ENCODE measurements at places on chromosomes 2 and 18.
A peak's percentile ranks its signal among the peaks of the same experiment; 100 is the strongest.

DNA sequence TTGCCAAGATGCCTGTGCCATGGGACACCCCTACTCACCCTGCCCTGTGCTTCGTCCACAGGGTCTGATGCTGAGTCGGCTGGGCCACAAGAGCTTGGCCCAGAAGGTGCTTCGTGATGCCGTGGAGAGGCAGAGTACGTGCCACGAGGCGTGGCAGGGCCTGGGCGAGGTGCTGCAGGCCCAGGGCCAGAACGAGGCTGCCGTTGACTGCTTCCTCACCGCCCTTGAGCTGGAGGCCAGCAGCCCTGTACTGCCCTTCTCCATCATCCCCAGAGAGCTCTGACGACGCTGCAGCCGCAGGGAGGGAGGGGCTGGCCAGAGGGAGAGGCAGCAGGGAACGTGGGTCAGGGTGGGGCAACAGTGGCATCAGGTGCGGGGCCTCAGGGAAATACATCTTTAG, 81.5 kb downstream of the STPG4 start:
- no peak for DNase-seq

- no peak for DNase-seq
These were observed 54.1 kb downstream of the ETAA1 start for GRCh38 chr2:67451086-67451832.

DNA sequence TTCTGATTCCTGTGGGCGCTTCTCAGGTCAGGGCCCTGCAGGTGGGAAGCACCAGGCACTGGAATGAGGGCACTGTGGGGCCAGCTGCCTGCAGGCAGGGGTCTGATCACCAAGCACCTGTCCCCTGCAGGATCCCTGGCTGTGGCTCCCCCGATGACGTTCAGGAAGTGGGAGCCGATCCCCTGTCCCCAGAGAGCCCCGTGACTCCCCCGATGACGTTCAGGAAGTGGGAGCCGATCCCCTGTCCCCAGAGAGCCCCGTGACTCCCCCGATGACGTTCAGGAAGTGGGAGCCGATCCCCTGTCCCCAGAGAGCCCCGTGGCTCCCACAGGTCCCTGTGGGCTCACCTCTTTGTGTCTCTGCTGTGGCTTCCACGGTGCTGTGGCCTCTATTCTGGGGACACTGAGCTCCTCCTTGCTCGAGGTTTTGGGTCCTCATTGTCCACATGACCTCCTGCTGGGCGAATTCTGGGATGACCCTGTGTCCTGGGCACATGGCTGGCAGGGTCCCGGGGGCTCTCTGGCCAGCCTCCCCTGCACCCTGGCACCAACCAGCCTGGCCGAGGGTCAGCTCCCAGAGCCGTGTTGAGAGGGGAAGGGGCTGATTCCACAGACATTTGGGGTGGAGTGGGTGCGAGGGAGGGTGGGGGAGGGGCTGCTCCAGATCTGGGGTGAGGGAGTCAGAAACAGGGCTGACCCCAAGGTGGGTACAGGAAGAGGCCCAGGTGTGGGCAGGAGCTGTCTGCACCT, 4.8 kb downstream of the NEU4 start:
- no peak for DNase-seq

- DNase-seq = no peak
These were observed 16.7 kb upstream of the EHBP1 start for GRCh38 chr2:62688771-62689170.

DNA sequence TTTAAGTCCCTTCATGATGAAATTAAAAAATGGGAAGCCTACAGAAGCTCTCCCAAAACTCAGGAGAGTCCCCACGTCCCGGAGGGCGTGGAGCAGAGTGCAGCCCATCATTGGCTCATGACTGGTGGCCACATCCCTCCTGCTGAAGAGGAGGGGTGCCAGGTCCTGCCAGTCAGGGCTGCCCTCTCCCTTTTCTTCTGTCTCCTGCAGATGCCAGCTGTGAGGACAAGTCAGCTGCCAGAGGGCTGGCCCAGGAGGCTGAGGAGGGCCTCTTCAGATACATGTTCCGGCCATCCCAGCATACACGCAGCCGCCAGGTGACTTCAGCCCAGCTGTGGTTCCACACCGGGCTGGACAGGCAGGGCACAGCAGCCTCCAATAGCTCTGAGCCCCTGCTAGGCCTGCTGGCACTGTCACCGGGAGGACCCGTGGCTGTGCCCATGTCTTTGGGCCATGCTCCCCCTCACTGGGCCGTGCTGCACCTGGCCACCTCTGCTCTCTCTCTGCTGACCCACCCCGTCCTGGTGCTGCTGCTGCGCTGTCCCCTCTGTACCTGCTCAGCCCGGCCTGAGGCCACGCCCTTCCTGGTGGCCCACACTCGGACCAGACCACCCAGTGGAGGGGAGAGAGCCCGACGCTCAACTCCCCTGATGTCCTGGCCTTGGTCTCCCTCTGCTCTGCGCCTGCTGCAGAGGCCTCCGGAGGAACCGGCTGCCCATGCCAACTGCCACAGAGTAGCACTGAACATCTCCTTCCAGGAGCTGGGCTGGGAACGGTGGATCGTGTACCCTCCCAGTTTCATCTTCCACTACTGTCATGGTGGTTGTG, 2.6 kb downstream of the INHA start:
- no peak for DNase-seq

- no peak for DNase-seq
These were observed 1620.9 kb upstream of the NXPH2 start for GRCh38 chr2:140401056-140401455.

GRCh38 chr2:229089776-229090175, 181.3 kb downstream of the PID1 start:
- DNase-seq = no peak

DNA sequence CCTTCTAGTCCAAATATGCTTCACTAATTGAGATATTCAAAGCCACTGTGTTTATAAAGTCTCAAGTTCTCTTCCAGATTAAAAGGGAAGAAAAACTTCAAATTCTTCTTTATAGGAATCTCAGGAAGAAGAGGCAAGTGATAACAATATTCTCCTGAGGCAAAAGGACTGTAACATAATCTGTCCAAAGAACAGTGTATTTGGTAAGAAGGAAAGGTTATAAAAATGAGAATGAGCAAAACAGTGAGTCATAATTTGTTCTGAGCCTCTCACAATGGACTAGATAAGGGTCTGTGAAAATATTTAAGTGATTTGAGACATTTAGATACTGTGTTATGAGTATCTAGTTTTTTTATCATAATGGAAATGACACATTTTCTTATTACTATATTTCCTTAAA, 44.3 kb downstream of the SNRPD1 start:
- no peak for DNase-seq

DNA sequence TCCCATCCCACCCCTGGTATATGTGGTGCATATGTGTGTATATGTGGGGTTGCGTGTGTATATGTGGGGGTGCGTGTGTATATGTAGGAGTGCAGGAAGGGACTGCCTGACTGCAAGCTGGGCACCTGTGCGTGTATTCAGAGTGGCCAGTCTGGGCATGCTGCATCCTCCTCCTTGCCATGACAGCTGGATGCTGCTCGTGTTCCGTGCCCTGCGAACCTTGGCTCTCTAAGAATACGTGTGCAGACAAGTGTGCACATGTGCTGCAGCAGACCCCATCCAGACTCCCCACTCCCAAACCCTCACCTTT, 222.1 kb downstream of the CELF4 start:
- no peak for DNase-seq

DNA sequence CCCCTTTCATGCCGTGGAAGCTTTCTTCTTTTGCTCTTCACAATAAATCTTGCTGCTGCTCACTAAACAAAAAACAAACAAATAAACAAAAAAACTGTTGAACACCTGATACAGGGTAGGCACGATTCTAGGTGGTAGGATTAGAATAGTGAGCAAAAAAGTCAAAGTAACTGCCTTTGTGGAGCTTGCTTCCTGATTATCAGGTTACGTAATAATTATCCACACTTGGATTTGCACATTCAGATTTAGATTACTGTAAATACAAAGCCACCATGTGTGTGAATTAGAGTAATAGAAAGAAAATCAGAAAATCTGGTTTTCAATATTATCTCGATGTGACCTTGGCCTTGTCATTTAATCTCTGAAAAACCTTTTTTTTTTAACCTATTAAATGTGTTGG, 307.1 kb downstream of the NRXN1 start:
- no peak for DNase-seq

- no peak for DNase-seq
These were observed 76.4 kb downstream of the LTBP1 start for GRCh38 chr2:33022989-33023727.

- DNase-seq = peak; percentile 9
These were observed 319.6 kb upstream of the TCF4 start for GRCh38 chr18:55907453-55908175.

DNA sequence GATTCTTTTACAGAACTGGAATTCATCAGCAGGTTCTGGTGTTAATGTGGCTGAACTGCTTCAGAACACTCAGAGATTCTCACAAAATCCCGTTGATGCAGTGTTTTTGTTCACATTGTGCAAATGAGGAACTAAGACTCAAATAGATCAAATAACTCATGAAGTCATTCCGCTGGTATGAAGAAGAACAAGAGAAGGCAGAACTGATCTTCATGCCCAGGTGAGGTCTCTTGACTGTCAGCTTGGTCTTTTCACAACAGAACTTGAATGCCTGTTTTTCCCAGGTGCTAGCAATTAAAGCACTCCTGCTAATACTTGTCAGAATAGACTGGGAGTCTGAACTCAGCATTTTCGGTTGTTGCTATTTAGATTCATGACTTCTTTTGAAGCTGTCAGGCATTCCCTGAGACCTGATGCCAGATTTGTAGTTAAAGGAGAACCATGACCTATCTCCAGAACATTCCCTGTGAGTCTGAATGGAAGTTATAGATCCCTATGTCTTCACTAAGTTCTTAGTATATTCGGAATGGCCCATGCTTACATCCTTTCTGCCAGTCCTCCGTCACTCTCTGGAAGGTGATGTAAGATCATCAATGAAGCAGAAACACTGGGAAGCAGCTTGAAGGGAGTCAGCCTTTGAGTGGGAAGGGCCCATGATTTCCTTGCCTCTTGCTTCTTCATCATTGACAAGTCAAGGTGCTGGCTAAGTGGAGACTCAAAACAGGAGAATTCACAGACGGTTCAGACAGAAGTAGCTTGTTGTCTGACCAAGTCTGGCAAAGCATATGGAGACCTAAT, 155.7 kb downstream of the MTCL1 start:
- no peak for DNase-seq

DNA sequence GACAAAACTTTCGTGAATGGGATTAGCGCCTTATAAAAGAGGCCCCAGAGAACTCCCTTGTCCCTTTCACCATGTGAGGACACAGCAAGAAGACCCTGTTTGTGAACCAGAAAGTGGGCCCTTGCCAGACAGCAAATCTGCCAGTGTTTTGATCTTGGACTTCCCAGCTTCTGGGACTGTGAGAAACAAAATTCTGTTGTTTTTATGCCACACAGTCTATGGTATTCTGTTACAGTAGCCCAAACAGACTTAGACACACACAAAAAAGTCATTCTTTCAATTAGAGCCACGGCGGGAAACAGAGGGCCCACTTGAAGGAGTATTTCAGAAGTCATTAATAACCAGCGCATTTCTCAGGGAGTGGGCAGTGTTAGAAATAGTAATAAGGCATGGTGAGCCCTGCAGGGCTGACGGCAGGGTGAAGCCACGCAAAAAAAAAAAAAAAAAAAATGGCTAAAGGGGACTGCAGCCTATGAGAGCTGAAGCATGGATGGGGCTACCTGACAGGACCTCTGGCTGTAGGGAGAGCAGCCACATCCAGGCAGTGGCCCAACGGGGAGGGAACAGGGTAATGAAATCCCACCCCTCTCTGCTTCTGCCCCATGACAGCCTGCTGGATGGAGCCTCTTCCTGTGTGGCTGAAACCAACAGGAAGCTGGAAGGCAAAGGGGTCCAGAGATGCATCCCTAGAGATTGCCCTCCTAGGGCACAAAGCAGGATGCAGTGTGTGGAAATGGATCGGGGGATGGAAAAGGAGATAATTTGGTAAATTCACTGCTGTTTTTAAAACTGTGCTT, 189.3 kb downstream of the KCNS3 start:
- DNase-seq = no peak

DNA sequence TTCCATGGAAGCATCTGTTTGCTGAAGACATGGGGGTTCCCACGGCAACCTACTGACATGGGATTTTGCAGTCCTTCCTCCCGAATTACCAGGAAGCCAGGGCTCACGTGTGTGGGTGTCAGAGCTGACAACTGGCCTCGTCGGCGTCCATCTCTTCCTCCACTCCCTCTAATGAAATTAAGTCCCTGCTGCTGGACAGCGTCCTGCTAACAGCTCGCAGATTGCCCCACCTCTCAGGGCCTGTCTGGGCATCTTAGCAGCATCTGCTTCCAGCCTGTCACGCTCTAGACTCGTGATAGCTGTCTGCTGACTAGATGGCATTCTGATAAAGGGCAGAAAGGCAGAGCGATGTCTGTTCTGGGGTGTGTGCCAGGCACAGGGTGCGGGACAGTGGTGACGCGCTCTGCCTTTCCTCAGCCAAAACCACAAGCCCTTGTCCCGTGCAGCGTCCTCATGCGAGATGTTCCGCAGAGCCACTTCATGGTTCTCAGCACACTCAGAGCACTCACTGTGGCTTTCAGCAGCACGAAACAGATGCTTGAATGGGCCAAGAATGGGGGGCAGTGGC, 161.1 kb downstream of the ARL4C start:
- DNase-seq = no peak

DNA sequence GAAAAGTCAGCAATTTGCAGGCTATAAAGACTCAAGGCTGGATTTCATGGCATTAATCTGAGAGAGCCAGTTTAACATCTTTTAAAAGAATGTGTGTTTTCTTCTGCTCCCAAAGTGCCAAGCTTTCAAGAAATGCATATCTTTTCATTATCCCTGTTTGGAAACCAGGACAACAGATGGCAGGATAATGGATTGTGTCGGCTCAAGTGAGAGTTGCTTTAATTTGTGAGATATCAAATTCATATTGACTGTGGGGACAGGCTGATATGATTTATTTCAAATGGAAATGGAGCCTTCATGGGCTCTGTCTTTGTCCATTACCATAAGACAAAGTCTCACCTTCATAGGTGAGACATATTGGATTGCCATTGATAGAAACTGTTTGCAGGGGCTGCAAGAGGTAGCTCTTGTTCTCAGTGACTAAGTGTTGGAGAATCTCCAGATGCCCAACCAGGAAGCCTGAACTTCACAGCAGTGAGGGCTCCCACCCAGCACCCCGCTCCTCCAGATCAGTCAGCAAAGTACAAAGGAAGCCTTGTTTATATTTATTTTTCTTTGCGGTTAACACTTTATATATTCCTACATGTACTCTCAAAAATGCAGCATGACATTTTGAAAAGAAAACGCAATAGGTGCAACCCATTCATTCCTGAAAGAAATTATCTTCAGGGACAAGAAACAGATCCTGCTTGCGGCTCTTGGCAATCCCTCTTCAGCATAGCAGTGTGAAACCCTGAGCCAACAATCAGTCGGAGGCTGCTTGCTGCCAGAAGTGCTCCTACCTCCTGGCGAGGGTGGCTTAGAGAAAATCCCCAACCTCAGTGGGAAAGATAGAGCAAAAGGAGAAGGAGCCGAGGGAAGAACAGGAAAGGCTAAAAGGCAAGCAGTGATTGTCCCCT, 65.8 kb upstream of the ATL2 start:
- peak; percentile 28 for DNase-seq

- DNase-seq = no peak
These were observed 40.0 kb downstream of the STEAP3 start for GRCh38 chr2:119263656-119264055.

DNA sequence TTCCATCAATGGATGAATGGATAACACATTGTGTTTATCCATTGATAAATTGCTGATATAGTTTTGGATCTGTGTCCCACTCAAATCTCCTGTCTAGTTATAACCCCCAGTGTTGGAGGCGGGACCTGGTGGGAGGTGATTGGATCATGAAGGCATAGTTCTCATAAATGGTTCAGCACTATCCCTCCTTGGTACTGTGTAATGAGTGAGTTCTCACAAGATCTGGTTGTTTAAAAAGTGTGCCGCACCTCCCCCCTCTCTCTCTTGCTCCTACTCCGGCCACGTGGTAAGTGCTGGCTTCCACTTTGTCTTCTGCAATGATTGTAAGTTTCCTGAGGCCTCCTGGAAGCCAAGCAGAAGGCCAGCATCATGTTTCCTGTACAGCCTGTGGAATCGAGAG, 23.9 kb upstream of the SPATA3 start:
- DNase-seq = no peak

Data from NCI-H2227 treated with DMSO at 0.1 percent for 48 hours (cell line).